ENCODE measurements at places on chromosomes 4 and X.

DNA sequence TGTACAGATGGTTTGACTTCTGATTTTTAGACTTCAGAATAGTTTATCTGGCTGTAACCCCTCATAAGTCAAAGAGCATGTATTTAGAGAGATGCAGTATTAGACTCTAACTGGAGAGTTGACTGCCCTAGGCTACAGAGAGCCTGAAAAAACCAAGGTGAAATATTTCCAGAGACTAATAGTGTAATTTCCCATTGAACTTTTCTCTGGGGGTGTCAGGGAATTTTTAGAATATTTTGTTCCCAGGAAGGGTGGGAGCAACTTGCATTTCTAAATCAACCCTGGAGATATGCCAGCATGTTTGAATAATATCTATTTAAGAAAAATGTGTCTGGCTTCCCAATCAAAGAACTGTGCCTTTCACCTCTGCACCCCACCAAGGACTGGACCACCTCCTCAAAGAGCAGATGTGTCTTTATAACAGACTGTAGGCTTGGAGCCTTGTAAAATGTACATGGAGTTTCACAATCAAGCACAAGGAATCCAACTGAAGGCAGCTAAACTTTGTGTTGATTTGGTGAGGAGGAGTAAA, 2.0 kb downstream of the ANXA3 start:
- DNase-seq, result no peak

DNA sequence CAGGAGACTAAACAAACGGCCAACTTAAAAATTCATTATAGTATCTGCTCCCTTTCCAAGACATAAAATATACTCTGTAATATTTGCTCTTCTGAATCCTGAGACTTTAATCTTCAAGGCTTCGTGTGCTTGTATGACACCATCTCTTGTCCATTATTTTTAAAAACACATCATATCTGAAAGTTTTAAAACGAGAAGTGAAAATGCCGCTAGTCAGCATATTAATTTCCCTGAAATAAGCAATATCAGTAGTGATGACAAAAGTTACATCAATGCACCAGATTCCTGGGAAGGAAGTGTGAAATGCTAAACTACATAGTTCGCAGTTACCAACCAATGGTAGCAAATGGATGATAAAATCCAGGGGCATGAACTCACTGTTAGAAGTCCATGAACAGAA, 66.8 kb upstream of the EXOC1L start:
- no peak for DNase-seq

GRCh38 chrX:71910643-71910985, at the start of gene NHSL2:
NHSL2 (plus strand) TSS chrX:71910845.
- DNase-seq, result no peak

DNA sequence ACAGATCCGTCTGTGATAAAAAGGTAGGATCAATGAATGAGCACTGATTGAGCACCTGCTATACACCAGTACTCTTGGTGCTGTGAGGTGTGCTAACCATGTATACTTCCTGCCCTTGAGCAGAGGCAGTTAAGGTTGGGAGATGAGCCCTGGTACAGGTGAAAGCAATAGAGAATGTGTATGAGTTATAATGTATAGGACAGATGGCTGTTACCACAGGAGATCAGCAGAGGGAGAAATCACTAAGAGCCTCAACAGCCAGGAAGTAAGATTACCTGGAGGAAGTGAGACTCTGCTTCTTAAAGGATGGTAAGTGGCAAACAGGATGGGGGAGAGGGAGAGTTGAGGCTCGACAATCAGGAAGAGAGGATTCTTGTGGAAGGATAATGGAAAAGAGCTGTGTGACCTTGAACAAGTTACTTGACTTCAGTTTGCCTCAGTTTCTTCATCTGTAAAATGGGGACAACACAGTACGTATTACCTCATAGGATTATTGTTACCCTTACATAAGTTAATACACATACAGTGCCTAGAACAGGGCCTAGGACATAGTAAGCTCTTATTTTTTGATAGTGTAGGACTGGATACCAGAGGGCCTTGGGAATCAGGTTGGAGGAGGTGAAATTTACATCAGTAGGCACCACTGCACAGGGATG, 9.1 kb downstream of the CXCR3 start:
- DNase-seq, result no peak

DNA sequence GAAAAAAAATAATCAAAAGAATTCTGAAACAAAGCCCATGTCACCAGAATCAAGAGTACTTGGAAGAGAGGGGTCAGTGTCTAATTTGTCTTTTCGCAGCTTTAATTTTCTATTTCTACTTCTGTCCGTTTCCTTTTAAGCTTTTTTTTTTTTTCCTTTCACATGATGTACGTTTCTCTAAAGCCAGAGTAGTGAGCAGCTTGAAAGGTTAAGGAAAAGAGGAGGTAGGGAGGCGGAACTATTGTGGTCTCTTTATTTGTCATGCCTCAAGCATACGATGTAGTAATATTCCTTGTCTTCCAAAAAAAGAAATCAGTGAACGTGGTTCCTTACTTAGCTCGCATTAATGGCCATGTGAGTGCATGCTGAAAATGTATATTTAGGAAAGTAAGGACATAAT, 311.5 kb downstream of the TENM3 start:
- DNase-seq, result no peak

DNA sequence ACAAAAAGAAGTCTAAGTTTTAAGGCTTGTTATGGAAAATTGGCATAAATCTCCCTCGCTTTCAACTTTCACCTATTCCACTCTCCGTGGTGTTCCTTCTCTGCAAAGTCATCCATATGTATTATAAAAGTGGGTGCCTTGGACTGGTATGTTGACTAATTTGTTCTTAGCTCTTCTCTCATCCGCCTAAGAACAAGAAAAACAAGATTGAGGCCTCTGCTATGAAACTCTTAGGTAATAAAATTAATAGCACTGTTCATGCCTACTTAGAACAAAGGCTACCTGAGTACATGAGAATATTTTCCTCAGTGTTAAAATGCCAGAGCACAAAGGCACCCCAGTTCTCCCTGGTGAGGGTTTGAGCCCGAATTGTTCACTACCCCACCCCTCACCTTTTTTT, 1.3 kb downstream of the CNGA1 start:
- no peak for DNase-seq

DNA sequence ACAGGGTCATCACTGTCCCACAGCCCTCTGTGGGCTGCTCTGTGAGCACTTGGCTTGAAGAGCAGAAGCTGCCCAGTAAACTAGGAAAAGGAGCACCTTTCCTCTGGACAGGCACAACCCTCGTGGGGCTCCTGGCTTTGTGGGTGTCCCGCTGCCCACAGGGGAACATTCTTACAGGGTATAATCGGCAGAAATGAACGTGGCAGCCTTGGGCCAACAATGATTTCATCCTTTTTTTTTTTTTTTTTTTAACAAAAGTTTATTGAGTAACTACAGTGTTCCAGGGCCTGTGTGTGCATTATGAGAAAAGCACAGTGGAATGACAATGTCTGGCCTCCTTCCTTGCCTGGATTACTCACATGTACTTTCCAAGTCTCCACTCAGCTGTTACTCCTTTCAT, 197.2 kb downstream of the PDGFC start:
- peak; percentile 69 for DNase-seq

GRCh38 chr4:84796394-84796793, 170.1 kb downstream of the WDFY3 start:
- no peak for DNase-seq

- no peak for DNase-seq
Observed at GRCh38 chrX:67613366-67613765, 69.5 kb downstream of the AR start.

GRCh38 chr4:98110929-98111328, 32.3 kb downstream of the STPG2 start:
- no peak for DNase-seq

- no peak for DNase-seq
Observed at GRCh38 chr4:142516686-142517526, 329.2 kb downstream of the INPP4B start.

DNA sequence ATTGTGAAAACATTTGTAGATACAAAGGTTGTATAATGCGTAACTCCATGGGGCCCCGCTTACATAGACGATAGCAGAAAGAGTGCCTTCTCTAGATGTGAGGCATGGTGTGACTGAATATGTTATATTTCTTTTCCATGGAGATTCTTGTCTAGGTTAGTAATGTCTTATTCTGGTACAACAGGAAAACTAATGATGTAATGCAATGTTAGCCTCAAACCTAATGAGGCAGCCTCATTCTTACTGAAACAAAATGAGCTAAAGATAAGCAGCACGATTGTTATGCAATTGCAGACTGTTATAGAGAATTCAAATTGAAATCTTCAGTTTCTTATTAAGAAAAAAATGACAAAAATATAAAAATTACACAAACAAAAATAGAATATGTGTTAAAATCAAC, 171.1 kb upstream of the ANKRD50 start:
- DNase-seq, result no peak

- DNase-seq, result no peak
Observed at GRCh38 chrX:10831716-10832502, 211.5 kb upstream of the MID1 start.

DNA sequence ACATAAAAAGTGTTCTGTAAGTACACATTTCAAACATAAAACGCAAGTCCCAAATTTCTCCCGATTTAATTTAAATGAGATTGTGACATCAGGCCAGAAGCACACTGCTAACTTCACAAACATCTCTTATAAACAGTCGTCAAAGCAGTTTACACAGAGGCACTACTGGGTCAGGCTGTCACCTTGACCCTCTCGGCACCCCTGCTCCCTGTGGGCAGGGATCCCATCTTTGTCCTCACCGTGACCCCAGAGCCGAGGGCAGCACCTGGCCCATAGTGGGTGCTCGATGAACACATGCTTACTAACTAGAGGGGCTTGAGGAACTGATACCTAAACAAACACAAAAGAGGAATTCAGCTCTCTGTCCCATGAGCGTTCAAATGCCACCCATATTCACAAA, 22.2 kb downstream of the QDPR start:
- no peak for DNase-seq

DNA sequence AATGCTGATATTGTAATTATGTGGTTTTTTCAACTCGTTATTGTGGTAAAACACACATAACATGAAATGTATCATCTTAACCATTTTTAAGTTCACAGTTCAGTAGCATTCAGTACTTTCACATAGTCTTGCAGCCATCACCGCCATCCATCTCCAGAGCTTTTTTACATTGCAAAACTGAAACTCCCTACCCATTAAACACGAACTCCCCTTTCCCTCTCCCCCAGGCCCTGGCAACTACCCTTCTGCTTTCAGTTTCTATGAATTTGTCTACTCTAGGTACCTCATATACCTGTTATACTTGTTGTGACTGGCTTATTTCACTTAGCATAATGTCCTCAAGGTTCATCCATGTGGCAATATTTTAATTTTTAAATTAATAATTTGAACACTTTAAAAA, 380.6 kb downstream of the MAPK10 start:
- DNase-seq, result no peak

GRCh38 chr4:104063341-104063740, 343.6 kb upstream of the TACR3 start:
- no peak for DNase-seq

GRCh38 chr4:4407299-4408131, 20.6 kb downstream of the NSG1 start:
- no peak for DNase-seq

DNA sequence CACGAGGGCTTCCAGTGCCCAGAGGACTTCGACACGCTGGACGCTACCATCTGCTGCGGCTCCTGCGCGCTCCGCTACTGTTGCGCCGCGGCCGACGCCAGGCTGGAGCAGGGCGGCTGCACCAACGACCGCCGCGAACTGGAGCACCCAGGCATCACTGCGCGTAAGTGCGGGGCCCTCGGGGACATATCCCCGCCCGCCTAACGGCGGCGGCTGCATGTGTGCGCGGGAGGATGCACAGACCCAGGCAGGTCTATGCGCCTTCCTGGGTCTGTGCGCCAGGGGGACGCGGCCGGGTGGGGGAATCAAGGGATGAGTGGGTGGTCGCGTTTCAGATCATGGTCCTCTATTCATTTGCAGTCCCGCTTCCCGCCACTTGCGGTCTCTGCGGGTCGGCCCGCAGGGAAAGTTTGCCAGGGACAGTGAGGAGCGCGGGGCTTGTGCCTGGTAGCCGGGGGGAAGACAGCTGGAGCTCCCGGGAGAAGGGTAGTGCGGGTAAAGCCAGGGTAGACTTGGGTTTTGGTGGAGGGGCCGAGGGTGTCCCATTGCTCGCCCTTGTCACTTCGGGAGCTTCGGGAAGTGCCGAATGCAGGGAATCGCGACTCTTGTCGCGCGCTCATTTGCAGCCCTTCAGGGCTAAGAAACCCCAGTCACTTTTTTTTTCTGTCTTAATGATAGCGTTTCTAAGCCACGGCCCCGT, 1.0 kb downstream of the SHISA3 start:
- no peak for DNase-seq

DNA sequence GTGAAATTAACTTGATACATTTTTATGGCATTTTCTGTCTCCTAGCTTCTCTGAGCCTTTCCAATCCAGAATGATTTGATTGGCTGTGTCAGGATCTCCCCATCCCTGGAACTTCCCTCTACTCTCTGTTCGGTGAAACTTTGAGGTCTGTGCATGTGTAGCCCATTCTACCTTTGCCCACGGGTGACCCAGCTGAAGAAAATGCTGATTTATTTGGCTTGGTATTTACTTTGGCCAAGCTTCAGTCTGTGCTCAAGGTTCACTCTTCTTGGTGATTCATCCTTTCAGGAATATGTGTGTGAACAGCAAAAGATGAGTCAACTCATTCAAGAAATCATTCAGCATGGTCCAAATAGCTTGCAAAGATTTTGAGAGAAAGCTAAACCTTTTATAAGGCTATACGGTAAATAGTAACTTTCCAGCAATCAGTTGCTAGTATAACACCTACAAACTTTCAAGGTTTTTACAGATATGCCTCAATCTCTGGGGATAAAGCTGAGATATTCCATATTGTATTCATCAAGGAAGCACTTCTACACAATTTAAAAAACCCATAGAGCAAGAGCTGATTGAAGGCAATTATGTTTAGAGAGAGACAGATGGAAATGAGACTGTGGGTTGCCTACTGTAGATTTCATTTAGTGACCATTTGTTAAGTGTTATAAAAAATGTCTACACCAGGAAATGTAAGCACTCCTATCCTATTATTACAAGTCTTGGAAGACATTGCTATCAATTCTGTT, 233.9 kb upstream of the CXXC4 start:
- peak; percentile 82 for DNase-seq

- DNase-seq, result no peak
Observed at GRCh38 chr4:94290245-94290644, 52.4 kb downstream of the HPGDS start.

DNA sequence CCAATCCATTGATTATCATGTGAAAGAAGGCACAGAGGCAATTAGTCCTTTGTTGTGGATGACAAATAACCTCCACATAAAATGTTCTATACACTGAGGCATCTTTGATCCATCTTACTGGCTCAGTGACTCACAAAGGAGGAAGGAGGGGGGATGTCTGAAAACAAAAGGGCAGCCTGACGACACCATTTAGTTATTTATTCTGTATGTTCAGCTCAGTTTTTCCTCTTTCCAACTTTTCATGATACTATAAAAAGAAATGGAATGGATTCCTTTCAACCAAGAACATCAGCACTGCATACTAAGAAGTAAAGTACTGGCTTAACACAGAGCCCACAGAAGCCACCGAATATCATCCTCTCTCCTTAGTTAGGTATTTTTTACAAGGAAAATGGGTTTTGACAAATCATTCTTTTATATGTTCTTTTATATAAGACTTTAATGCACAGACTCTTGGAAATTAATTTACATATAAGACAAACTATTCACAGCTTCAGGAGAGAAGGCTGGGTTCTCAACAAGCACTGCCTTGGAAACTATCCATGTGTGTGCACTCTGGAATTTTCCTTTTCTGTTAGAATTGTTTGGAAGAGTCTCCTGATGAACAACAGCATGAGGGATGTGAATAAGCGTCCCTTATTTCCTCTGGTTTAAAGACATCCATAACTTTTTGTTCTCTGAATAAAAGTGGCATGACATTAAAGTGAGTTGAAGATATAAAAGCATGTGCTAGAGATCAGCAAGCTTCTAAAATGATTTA, 135.6 kb downstream of the TSPAN5 start:
- peak; percentile 11 for DNase-seq

GRCh38 chr4:27350161-27350560, 489.5 kb downstream of the STIM2 start:
- DNase-seq, result no peak

All from ACHN (cell line).